Right ventricle myocardium inferior (tissue), 1 donor: ENCODE measurements at places on chromosomes 13 and 19.

DNA sequence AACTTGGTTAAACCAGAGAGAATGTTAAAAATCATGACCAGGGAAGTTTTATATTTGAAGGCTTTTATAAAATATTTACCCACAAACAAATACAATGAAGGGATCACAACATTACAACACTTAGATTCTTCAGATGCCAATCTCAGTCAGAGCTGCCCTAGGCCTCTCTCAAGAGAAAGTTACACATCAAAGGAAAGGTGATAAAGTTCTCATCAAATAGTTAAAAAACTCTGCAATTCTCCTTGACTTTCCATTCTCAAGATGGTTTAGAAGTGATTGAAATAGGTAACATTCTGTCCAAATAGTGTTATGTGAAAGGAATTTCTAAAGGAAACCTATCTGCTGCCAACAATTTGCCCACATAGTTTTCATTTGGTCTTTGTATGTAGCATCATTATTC, 1115.2 kb upstream of the MIR17HG start:
- no peak for DNase-seq

- DNase-seq = no peak
Measured at GRCh38 chr13:71785361-71785760, 81.6 kb downstream of the DACH1 start.

GRCh38 chr19:3986260-3987041, 1.2 kb upstream of the EEF2 start:
- peak; percentile 37 for DNase-seq

- DNase-seq = no peak
Measured at GRCh38 chr13:32310134-32310706, 4.9 kb downstream of the ZAR1L start.

DNA sequence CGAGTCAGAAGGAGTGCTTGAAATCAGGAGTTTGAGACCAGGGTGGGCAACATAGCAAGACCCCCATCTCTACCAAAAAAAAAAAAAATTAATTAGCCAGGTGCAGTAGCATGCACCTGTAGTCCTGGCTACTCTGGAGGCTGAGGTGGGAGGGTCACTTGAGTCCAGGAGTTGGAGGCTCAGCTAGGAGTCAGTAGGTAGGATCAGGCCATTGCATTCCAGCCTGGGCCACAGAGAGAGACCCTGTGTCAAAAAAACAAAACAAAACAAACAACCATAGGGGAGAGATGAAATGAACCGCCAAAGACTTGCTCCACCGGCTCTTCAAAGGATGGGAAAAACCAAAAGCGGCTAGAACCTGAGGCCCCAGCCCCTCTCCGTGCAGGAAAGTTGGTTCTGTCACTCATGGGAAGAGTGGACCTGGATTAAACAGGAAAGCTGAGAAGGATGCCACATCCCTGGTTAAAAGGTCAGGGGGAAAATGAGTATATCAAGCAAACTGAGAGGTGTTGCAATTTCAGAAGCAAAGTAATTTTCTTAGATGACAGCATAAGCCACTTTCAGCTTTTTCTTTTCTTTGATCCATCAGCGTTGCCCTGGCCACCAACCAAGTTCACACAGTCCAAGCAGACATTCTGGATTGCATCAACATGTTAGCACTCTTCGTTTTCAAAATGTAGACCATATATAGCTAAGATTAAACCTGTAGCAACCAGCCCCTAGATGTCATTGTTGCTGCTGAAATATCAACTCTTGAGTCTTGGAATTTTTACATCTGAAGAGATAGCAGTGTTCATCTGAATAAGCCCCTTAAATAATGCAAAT, 8.9 kb upstream of the ZNF507 start:
- no peak for DNase-seq

GRCh38 chr19:2055931-2056836, 5.1 kb upstream of the MKNK2 start:
- no peak for DNase-seq

DNA sequence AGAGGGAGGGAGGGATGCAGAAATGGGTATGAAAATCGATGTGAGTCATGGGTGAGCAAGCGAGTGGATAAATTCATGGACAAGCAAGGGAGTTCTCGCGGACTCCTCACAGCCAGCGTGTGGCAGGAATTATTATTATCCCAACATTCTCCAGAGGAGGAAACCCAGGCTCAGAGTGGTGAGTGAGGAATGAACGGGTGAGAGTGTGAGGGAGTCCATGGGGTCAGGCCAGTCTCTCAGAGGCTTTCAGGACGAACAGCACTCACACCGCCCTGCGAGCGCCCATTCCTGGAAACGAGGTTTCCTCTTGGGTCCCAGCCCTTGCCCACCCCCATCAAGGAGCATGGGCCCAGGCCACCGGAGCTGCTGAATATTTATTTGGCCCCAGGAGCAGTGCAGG, 6.3 kb upstream of the DNAAF3 start:
- no peak for DNase-seq

- DNase-seq = no peak
Measured at GRCh38 chr13:42760951-42761350, 20.4 kb upstream of the FAM216B start.

DNA sequence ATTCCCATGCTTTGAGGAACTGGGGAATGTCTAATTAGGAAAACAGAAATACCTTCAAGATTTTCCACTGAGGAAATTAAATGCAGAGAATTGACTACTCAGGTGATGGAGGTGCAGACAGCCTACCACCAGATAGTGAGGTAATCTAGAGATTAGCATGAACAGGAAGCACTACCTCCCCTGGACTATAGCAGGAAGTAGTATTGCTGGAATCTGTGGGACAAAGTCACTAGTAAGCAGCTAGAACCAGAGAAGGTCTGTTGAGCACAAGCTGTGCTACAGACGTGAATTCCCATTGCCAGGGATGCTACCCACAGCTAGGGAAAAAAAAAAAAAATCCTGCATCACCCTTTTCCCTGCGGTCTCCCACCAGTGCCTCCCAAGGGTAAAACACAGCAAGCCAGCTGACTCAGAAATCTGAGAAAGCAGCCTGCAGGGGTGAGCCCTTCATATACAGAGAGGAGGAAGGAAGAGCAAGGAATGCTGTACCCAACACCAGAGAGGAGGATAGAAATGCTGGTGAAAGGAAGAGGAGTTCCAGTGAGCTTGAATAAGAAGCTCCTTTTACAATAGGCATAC, 10.2 kb downstream of the ENOX1 start:
- DNase-seq = no peak

DNA sequence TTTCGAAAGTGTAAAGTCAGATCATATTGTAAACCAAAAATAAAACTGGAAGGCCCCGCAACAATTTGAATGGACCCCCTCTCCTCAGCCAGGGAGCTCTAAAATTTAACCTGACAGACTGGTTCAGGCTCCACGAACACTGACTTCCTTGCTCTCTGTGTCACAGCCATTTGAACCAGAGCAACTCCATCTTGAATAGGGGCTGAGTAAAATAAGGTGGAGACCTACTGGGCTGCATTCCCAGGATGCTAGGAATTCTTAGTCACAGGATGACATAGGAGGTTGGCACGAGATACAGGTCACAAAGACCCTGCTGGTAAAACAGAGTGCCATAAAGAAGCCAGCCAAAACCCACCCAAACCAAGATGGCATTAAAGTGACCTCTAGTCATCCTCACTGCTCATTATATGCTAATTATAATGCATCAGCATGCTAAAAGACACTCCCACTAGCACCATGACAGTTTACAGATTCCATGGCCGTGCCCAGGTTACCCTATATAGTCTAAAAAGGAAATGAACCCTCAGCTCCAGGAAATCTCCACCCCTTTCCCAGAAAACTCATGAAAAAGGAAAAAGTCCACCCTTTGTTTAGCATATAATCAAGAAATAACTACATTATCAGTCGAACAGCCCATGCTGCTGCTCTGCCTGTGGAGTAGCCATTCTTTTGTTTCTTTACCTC, 43.1 kb downstream of the RFXAP start:
- DNase-seq = no peak

- no peak for DNase-seq
Measured at GRCh38 chr19:5967994-5968430, 9.9 kb downstream of the RANBP3 start.

- no peak for DNase-seq
Measured at GRCh38 chr19:50008532-50008931, 16.6 kb downstream of the VRK3 start.

GRCh38 chr13:30204564-30204963, 102.8 kb downstream of the KATNAL1 start:
- DNase-seq = no peak

GRCh38 chr19:50051964-50052363, 26.2 kb downstream of the ZNF473 start:
- DNase-seq = no peak

DNA sequence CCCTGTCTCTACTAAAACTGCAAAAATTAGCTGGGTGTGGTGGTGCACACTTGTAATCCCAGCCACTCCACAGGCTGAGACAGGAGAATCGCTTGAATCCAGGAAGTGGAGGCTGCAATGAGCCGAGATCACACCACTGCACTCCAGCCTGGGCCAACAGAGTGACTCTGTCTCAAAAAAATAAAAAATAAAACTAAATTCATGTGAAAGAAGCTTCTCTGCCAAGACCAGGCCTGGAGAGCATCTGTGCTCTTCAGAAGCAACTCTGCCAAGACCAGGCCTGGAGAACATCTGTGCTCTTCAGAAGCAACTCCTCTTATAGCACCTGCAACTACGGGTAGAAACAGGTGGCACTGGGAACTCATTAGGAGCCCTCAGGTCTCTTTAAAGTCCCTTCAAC, 37.7 kb downstream of the CRYL1 start:
- no peak for DNase-seq

- DNase-seq = no peak
Measured at GRCh38 chr13:35791184-35791851, 314.8 kb upstream of the MAB21L1 start.

- no peak for DNase-seq
Measured at GRCh38 chr13:99542788-99543406, 41.6 kb downstream of the TM9SF2 start.

DNA sequence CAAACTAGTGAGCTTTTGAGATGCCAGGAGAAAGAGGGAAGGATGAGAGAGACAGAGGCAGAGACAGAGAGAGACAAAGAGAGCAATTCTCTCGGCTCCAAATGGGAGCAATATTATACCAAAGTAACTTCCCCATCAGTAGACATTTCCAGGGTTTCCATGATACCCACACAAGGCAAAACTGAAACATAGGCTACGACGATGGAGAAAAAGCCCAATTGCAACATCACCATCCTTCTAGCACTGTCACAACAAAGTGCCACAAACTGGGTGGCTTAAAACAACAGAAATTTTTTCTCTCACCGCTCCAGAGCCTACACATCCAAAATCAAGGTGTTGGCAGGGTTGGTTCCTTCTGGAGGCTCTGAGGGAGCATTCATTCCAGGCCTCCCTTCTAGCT, 81.4 kb downstream of the KCTD12 start:
- DNase-seq = no peak

DNA sequence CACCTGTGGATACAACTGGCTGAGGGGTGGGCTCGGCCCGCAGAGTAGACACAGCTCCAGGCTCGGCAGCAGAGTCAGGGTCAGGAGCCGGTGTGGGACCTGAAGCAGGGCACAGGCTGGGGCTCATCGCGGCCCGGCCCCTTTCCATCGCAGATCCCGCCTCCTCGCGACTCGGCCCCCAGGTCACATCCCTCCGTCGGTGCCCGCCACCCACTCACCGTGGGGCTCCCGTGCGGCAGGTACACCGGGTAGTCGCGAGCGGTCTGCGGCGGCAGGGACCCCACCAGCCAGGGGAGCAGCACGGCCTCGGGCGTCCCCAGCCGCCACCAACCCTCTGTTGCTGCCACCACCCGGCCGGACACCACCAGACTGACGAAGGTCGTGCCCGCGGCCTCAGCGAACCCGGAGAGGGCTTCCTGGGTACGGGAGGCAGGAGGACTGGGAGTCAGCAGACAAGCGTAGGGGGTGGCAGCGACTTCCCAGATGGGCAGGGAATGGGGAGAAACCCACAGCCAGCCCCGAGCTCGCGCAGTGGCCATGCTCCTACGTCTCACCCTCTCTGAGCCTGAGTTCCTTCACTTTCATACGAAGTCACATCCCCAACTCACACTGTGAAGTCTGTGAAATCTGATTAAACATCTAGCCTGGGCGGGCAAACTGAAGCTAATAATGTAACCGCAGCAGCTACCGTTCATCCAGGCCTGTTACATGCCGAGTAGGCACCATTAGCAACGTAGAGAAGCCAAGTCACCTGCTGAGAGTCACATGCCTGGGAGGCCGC, 3.7 kb downstream of the FUZ start:
- DNase-seq = peak; percentile 56

DNA sequence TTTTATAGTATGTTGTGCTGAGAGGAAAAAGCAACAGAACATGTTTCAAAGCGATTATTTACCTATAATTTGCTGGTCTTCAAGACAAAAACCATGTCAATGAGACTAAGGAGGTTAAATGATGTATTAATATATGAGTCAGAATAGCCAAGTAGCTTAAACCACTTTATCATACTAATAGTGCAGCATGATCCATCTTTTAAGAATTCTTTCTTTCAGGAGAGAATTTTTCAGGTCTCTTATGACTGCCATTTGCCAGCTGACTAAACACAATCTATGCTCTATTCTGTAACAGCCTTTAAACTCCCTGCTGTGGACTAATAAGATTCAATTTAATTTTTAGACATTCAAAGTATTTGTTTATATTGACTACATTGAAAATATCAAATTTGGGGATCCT, 93.7 kb downstream of the TRPC4 start:
- no peak for DNase-seq

- no peak for DNase-seq
Measured at GRCh38 chr19:3818466-3818865, 32.3 kb upstream of the MATK start.

- no peak for DNase-seq
Measured at GRCh38 chr19:18675779-18676178, 7.7 kb upstream of the CRTC1 start.

DNA sequence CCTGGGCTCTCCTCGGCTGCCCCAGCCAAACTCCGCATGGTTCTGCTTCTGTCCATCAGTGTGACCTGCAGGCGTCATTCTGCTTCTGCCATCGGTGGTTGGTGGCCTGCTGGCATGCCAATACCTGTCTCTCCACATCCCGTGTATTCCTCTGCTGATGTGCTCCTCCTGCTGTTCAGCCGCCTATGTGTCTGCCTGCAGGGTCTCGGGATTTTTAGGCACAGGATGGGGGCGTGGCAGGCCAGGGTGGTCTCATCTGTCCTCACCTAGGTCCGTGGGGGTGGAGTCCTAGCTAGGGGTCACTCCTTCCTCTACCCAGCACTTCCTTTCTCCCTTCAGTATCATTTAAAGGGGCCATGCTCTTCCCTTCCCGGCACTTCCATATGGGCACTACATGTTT, 33.0 kb upstream of the SGCG start:
- DNase-seq = no peak

- no peak for DNase-seq
Measured at GRCh38 chr13:20173116-20173746, 12.4 kb upstream of the GJA3 start.

DNA sequence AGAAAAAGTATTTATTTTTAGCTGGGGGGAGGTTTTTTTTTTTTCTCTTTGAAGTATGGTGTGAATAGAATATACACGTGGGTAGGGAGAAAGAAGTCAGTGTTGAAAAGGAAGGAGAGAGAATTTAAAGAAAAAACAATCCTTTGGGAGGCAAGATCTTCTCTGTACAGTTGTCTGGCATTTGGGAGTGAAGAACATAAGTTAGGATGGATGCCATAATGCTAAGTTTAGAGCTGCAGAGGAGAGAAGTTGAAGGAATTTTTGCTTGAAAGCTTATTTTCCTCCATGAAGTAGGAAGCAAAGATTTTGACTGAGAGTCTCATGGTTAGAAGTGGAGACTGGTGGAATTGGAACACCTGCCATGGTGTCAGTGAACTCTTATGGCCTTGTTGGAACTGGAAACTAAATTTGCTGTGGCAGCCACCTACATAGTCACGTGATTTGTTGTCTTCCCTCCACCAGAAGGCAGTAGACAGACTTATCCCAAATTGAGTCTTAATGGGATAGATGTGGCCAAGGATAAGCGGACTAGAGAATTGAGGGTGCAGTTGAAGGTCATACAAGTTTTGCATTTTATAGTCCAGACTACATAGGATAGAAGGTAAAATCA, 22.0 kb downstream of the NDFIP2 start:
- no peak for DNase-seq
